Activated CD4-positive, alpha-beta T cell treated with anti-CD3 and anti-CD28 coated beads, Interleukin-2, amount 10 ng/mL, durations not matched to agents 7 days and 5 days (primary cell): ENCODE measurements at places on chromosomes 13 and 19.

GRCh38 chr19:40465025-40465556 lies 454 bp downstream of the BLVRB start:
- peak; percentile 40 for DNase-seq

- no peak for DNase-seq
Measured at GRCh38 chr13:95564091-95564490, 11.6 kb downstream of the CLDN10 start.

DNA sequence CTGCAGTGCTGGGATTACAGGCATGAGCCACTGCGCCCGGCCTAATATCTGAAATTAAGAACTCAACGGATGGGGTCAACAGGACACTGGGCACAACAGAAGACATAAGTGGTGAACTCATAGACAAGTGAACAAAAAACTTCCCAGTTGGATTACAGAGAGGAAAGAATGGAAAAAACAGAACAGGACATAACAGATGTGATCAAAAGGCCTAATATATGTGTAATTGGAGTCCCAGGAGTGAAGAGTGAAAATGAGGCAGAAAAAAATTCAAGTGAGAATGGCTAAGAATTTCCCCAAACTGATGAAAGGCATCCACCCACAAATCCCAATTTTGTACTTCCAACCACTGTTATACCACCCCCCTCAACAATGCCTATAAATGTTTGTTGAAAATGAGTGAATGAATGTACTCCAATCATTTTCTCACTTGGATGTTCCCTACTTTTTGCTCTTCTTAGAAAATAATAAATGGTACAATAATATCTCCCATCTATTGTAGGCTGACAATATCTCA lies 18.3 kb upstream of the ANGPTL8 start:
- no peak for DNase-seq

GRCh38 chr13:91142572-91142971 lies 204.9 kb upstream of the MIR17HG start:
- no peak for DNase-seq

GRCh38 chr13:111346101-111346680 lies 25.7 kb downstream of the TEX29 start:
- no peak for DNase-seq

DNA sequence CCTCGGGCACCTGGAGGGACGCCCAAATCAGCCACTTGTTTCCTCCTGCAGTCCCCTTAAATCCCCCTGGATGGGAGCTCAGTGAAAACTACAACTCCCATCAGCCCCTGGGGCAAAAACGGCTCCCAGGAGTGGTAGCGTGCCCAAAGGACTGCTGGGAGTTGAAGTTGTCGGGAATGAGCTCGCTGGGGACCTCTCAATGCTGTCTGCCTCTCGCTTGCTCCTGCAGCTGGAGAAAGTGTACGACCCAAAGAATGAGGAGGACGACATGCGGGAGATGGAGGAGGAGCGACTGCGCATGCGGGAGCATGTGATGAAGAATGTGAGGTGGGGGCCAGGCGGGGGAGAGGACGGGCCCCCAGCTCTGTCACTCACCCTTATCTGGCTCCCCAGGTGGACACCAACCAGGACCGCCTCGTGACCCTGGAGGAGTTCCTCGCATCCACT lies 14.7 kb upstream of the DHDH start:
- peak; percentile 22 for DNase-seq

- no peak for DNase-seq
Measured at GRCh38 chr19:2624537-2625091, 77.9 kb downstream of the GNG7 start.

DNA sequence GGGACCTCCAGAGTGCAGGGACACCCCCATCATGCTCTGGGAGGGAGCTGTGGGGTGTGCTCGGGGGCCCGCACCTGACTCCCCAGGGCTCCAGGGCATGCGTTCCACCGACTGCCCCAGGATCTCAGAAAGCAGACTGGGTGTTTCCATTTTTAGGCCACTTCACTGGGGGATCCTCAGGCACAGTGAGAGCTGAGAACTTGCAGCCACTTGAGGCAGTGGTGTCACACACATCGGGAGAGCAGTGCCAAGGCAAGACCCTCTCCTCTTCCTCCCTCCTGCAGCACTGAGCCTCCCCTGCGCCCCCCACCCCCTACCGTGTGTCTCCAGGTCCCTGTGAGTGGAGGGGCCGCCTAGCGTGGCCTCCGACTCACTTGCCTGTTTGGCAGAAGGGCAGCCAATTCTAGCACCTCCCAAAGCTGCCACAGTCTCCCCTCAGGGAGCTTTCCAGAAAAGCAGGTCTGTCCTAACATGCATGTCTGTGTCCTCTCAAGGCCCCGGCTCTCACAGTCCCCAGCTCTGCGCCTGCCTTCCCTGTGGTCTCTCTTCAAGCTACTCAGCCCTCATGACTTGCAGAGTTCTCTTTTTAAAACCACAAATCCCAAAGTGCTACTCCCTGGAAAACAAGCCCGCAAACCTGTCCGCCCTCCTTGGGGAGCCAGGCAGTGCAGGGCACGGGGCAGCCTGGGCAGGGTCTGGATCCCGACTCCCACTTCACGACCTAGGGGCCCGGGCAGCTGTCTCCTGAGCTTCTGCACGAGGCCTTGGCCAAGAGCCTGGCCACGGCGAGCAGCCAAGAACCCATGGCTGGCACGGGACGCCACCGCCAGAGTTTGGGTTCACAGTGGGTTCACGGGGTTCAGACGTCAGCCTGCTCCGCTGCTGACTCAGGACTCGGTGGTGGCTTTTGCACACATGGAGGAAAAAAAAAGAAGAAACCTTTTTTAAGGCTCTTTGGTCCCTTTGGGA lies 94.1 kb downstream of the STK24 start:
- no peak for DNase-seq

DNA sequence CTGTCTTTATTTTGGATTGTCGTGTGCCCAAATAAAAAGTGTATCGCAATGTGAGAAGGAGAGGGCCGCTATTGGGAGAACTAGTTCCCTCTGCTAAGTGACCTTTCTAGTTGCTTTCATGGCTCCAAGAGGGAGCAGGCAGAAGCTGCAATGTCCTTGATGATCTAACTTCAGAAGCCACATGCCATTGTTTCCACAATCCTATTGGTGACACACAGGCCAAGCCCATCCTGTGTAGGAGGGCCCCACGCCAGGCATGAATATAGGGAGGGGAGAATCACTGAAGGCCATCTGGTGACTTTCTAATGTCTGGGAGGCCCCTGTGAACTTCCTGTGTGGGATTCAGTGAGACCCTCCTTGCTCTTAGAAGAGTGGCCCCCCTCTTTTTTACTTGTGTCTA lies 47.8 kb upstream of the KPNA3 start:
- no peak for DNase-seq

GRCh38 chr19:33473653-33474305 lies 47.8 kb downstream of the PEPD start:
- DNase-seq, result no peak

DNA sequence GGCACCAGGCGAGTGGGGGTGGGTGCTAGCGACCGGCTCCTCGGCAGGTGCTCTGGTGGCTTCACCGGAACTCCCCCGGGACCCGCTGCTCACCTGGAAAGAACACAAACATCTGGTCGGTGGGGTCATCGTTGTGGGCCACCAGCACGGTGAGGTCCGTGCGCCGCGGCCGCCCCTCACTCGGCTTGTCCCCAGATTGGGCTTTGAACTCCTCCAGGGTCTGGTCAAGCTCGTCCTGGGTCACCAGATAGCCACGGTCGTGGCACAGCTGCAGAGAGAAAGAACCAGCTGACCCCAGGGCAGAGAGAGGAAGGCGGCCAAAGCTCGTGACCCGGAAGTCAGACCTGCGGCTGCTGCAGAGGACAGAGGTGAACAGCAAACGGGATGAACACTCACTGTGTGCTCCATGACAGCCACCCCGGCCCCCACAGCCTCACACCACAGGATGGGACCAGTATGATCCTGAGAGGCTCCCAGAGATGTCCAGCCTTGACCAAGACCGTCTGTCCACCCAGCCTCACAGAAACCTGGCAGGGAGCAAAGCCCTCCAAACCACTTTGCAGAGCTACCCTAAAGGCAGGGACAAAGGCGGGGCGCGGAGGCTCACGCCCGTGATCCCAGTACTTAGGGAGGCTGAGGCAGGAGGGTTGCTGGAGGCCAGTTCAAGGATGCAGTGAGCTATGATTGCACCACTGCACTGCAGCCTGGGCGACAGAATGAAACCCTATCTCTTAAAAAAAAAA lies 1.2 kb downstream of the POLR2E start:
- DNase-seq, result no peak

DNA sequence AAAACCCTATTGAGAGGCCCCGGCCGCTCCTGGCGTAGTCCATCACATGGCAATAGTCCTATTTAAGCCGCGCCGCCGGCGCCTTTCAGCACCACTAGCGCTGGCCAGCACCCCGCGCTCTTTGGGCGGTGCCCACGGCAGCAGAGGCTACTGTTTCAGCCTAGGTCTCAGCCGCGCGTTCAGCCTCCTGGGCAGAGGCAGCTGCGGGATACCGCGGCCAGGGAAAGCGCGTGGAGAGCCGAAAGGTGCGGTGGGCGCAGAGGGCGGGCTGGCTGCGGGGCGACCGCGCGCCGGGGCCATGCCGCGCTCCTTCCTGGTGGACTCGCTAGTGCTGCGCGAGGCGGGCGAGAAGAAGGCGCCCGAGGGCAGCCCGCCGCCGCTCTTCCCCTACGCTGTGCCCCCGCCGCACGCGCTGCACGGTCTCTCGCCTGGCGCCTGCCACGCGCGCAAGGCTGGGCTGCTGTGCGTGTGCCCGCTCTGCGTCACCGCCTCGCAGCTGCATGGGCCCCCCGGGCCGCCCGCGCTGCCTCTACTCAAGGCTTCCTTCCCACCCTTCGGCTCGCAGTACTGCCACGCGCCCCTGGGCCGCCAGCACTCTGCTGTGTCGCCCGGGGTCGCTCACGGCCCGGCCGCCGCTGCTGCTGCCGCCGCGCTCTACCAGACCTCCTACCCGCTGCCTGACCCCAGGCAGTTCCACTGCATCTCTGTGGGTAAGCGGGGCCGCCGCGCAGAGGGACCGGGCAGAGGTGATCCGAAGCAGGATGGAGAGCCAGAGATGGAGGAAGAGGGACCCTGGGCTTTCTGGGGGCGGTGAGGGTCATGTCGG lies at the start of gene GSX1:
Gene GSX1 (plus strand): TSS at position 91 of the 826 bp plus-strand sequence. CDS start 208 bp downstream, at position 299.
- peak; percentile 53 for DNase-seq

DNA sequence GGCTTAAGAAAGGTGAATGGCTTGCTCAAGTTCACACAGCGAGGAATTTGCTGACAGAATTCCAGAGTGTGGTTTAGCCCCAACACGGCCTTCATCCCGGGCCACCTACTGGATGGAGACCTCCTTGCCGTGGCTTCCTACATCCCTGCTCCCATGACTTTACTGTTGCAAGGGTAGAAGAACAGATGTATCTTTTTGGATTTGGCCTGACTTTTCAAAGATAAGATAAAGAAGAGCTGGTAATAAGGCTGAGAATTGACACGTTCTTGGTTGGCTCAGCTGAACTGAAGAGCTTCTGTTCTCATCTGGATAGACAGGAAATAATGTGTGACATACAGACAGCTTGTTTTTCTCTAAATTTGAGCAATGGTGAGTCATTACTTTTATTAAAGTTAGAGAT lies 113.1 kb downstream of the KLF5 start:
- no peak for DNase-seq

DNA sequence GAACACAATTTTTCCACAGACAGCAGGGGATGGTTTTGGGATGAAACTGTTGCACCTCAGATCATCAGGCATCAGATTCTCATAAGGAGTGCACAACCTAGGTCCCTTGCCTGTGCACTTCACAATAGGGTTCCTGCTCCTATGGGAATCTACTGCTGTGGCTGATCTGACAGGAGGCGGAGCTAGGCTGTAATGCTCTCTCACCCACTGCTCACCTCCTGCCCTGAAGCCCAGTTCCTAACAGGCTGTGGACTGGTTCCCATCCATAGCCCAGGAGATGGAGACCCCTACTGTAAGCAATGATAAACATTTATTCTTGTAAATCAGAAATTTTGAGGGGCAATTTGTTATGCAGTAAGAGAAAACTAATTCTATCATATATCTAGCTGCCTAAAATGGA lies 1234.7 kb downstream of the SLITRK1 start:
- no peak for DNase-seq

DNA sequence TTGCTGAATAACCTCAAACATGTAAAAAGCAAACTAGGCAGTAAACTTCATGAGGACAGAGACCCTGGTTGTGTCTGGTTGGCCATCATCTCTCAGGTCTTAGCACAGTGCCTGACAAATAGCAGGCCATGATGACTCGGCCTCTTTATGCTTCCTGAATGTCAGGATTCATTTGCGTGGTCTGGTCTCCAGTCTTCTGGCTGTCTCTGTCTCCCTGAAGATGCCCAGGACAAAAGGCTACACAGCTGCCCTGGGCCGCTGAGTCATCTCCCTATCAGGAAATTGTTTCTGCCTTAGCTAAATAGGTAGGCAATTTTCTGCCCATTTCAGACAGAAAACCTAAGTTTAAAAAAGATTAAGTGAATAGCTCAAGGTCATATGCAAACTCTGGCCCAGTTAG lies 84.1 kb upstream of the FNDC3A start:
- DNase-seq, result no peak

DNA sequence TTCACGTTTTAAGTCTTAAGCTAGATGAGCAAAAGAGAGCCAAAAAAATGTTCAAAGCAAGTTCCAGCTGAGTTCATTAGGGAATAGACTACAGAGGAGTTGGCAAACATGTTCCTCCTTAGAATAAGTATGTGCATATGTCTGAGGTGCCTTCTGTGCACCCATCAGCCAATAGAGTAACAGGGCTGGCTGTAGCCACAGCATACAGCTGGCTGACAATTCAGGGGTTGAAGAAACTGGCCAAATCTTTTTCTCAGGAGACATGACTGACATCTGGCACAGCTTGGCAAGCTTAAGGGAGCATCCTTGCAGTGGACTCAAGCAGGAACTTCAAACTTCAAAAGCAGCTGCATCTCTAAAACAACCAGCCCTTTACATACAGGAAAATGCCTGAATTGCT lies 414.8 kb upstream of the PCDH20 start:
- DNase-seq, result no peak

GRCh38 chr13:23643338-23644125 lies 73.3 kb downstream of the TNFRSF19 start:
- no peak for DNase-seq

DNA sequence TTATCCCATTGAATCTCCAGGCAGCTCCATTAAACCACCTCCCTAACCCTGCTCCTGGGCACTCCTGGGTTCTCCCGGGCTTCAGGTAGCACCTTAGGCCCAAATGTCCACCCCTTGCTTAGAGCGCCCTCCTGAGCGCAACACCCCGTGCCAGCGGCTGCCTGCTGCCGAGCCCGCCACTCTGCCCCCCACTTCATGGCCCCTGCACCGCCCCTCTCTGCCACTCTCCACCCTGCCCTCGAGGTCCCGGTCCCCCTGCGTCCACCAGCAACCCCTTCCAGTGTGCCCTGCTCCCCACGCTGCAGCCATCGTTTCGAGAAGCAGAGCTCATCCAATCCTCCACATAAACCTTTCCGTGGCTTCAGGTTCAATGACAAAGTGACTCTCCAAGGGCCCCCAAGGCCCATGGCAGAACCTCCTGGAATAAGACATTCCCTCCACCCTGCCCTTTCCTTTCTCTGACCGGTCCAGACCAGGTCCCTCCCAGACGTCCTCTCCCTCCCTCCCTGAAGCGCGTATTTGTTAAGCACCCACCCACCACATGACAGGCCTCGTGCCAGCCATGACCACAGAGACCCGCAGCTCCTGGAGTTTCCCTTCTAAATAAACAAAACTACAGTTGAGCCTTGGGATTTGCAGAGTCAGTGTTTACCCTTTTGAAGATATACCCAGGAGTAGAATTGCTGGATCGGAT lies 66.6 kb downstream of the ARHGEF18 start:
- no peak for DNase-seq

GRCh38 chr19:34838248-34838647 lies 65.2 kb upstream of the ZNF599 start:
- DNase-seq, result no peak

GRCh38 chr13:25860862-25861261 lies 191.0 kb downstream of the SHISA2 start:
- DNase-seq, result no peak

- peak; percentile 38 for DNase-seq
Measured at GRCh38 chr19:5001615-5002014, 32.7 kb downstream of the KDM4B start.

- peak; percentile 77 for DNase-seq
Measured at GRCh38 chr19:49676136-49676783, 811 bp upstream of the PRMT1 start.
